H54 (cell line): ENCODE measurements at places on chromosomes 11 and 22.

GRCh38 chr11:119338965-119339588, 1.6 kb downstream of the C1QTNF5 start:
- DNase-seq, result no peak

DNA sequence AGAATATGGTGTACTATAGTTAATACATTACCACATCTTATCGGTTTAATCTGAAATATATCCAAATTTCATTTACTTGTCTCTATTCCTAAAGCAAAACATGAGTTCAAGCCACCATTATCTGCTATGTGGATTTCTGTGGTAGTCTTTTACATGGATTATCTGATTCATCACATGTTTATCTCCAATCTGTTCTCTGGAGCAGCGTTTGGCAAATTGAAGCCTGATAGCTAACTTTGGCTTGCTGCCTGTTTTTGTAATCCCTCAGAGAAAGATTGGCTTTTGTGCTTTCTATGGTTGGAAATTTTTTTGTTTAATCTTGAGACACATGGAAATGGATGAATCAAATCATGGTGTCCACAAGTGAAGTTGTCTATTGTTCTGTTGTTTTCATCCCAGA, 274.3 kb downstream of the JRKL start:
- no peak for DNase-seq

DNA sequence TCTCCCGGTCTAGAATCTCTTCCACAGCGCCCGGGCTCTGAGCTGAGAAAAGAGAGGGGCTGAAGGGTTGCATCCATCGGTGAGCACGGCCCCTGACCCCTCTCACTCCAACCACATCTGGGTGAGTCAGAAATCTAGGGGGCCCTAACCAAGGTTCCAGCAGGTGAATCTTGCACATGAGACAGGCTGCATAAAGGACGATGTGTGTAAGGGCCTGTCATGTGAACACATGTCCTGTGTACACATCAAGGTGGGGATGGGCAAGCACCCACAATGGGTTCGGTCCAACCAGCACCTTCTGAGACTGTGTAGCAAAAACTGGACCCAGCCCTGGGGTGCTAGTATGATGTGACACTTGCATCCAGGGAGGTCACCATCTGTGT, 1.2 kb downstream of the BET1L start:
- DNase-seq, result no peak

- no peak for DNase-seq
Observed at GRCh38 chr22:50197856-50198623, 2.8 kb upstream of the SELENOO start.

DNA sequence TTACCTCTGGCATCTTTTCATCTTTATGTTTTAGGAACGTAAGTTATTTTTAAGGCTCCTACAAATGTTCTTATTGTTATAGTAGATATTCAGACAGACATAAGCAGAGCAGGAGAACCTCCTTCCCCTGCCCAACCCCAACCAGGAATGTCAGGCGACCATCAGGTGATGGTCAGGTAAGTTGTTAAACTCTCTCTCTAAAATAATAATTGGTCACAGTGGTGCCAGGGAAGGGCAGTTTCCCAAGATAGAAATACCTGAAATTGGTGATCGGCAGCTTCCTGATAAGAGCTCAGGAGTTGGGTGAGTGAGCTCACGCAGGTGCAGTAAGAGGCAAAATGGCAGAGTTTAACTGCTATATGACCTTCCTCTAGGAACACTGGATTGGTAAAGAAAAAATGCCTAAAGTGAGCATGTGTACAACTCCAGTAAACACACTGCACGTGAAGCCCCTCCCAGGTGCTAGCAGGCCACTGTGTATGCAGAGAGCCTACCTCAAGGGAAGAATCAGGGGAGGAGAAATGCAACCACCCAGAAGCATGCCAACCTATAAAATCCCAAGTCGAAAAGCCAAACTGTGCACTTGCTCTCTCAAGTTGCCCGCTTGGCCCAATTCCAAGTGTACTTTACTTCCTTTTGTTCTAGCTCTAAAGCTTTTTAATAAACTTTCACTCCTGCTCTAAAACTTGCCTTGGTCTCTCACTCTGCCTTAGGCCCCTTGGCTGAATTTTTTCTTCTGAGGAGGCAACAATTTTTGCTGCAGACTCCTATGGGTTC, 273.9 kb downstream of the SBF2 start:
- DNase-seq, result no peak

- DNase-seq, result no peak
Observed at GRCh38 chr22:50705851-50706351, 32.1 kb upstream of the ACR start.

DNA sequence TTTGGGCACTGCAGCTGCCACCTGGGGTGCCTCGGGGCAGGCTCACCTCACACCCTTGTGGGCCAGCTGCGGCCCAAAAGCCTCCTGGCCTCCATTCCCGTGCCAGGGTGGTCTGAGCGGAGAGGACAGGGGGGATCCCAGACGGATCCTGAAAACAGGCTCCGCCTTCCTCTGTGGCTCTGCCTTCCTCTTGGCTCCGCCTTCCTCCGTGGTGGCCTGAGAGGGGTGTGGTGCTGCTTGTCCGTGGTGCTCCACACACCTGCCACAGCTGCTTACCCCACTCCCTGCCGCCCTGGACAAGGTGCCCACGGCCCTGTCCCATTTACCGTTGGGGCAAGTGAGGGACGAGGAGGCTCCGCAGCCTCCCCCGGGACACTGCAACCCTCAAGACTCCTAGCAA, 23.2 kb upstream of the KCNQ1OT1 start:
- no peak for DNase-seq

- DNase-seq, result no peak
Observed at GRCh38 chr11:65456418-65456817, 33.8 kb downstream of the NEAT1 start.

DNA sequence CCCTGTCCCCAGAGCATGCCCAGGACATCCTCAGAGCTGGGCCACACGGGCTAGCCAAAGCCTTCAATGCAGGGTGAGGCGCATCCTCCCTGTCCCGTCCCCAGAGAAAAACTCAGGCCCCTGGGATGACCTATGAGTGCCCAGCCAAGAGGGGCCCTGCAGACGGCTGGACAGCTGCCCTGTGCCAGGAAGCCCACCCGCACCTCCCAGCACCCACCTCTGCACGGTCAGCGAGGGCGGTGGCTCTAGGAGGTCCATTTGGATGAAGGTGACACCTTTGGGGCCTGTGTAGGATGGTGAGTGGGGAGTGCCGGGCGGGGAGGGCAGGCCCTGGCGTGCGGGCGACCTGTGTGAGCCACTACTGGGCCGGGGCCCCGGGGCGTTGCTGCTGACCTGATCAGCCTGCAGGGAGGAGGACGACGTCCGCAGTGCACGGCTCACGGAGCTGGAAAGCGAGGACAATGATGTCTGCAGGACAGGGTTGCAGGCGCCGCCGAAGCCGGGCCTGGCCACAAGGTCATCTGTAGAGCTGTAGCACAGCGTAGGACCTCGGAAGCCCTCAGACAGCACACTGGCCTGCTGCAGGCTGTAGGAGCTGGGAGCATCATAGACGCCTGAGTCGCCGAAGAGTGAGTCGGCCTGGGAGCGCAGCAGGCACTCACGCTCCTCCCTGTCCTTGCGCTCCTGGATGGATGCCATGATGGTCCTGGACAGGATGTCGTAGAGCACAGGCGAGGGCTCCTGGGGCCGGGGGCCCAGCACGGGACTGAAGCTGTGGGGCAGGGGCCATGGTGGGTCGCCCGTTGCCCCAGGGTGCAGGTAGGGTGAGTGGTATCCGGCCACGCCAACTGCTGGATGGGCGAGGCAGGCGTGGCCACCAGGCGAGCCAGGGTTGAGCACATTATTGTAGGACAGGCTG, 180.5 kb downstream of the IGLL1 start:
- DNase-seq, result no peak

GRCh38 chr11:114774599-114775361, 96.5 kb downstream of the NXPE2 start:
- peak; percentile 26 for DNase-seq

GRCh38 chr11:44809283-44809682, 82.5 kb downstream of the TSPAN18 start:
- no peak for DNase-seq

- DNase-seq, result no peak
Observed at GRCh38 chr22:20656516-20656901, 117.4 kb upstream of the SERPIND1 start.

GRCh38 chr11:47843361-47844055, 4.6 kb downstream of the NUP160 start:
- DNase-seq, result no peak

GRCh38 chr11:12125609-12126149, 15.3 kb downstream of the MICAL2 start:
- no peak for DNase-seq

DNA sequence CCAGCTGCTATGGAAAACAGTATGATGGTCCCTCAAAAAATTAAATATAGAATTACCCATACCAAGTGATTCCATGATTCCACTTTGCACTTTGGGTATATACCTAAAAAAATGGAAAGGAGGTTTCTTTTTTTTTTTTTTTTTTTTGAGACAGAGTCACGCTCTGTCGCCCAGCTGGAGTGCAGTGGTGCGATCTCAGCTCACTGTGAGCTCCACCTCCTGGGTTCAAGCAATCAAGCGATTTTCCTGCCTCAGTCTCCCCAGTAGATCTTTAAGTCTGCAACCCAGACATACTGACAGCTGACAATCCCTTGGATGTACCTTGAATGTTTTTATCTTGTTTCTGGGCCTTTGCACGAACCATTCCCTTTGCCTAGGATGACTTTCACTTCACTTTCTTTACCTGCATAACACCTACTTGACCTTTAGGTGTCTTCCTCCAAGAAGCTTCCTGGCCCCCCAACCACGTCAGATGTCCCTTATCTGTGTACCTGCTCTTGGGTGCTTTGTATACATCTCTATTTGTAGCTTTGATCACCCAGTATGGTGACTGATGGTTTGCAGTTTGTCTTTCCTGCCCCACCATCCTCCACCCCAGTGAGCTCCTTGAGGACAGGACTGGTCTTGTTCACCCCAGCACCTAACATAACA, 11.6 kb downstream of the UCP3 start:
- DNase-seq, result no peak
